Inflammatory macrophage treated with lipopolysaccharide for 1 hour (primary cell): ENCODE measurements at places on chromosomes 3 and 15.

DNA sequence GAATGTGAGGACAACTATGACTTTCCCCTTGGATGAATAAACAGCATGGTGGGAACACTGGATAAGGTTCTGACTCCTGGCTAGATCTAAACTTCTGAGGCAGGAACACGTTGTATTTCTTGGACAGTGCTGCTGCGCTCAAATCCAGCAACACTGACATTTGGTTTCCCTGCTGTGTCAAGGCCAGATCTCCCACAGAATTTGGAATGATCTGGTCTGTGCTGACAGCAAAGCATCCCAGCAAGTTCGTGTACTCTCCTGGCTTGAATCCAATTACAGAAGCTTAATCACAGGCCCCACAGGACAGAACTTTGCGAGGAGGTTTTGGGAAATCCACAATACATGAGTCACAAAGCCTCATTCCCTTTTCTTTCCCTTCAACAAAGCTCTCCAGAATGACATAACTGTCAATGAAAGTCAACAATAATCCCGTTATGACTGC lies 92.5 kb downstream of the ADAMTS9 start:
- DNase-seq: no peak

DNA sequence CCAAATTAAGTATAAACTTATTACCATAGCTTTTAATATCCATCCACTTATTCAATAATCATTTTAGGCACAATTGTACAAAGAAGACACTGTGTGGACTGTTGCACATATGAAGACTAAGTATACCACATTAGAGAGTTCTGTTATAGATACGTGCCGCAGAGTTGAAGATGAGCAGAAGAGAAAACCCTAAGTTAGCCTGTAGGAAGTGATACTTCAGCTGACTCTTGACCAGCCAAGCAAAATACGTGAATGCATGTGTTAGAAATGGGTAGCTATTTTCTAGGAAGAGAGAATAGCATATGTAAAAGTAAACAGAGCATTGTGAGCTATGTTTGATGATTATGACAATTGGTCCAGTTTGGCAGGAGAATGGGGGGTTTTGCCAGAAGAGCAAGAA lies 272.0 kb upstream of the ATP11B start:
- no peak for DNase-seq

DNA sequence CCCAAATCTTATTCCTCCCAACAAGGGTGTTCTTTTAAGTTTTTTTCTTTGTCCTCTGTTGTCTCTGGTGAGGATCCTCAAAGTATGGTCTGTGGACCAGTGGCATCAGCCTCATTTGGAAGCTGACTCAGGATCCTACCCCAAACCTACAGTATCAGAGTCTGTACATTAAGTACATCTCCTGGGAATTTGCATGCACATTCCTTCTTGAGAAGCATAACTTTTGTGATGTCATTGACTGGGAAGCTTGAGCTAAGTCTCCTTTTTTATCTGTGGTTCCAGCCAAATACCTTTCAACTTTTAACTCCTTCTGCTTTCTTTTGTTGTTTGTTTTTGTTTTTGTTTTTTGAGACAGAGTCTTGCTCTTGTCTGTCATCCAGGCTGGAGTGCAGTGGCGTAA lies 40.5 kb downstream of the ARMC8 start:
- DNase-seq: no peak

GRCh38 chr3:66392512-66392911 lies 108.3 kb downstream of the LRIG1 start:
- no peak for DNase-seq

GRCh38 chr15:61318301-61318700 lies 89.2 kb upstream of the RORA start:
- no peak for DNase-seq

DNA sequence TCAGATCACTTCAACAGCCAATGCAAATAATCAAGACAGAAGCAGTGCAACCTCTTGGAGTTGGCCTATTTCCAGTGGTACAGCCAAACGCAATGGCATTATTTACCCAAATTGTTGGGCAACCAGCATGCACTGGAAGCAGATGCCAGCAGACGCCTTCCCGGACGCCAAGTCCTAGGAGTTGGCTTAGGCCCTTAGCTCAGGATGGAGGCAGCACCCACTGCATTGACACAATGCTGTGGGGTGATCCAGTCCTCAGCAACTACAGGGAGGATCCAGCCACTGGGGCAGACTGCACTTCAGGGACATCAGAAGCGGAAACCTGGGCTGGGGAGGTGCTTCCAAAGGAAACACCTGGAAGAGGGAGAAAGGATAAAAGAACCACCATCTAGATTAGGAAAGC lies 290.4 kb downstream of the FAM43A start:
- no peak for DNase-seq

GRCh38 chr3:72176537-72177041 lies 391.6 kb upstream of the PROK2 start:
- DNase-seq: no peak

GRCh38 chr15:38010395-38010794 lies 76.0 kb downstream of the TMCO5A start:
- no peak for DNase-seq

DNA sequence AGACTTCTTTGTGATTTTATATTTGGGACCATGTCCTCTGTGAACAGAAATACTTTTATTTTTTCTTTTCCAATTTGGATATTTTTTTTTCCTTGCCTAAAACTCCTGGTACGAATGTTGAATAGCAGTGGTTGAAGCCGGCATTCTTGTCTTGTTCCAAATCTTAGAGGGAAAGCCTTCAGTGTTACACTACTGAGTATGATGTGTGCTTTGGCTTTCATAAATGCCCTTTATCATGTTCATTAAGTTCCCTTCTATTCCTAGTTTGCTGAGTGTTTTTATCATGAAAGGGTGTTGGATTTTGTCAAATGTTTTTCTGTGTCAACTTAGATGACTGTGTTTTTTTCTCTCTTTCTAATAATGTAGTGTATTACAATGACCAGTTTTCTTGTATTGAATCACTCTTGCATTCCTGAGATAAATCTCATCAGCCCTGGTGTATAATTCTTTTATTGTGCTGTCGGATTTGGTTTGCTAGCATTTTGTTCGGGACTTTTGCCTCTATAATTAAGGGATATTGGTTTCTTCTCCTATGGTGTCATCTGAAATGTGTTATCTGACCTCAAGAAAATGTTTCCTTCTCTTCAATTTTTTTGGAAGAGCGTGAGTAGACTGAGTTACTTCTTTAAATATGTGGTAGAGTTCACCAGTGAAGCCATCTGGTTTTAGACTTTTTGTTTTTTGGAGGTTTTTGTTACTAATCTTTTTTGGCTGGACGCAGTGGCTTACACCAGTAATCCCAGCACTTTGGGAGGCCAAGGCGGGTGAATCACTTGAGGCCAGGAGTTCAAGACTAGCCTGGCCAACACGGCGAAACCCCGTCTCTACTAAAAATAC lies 33.3 kb downstream of the MAP1A start:
- DNase-seq: no peak

DNA sequence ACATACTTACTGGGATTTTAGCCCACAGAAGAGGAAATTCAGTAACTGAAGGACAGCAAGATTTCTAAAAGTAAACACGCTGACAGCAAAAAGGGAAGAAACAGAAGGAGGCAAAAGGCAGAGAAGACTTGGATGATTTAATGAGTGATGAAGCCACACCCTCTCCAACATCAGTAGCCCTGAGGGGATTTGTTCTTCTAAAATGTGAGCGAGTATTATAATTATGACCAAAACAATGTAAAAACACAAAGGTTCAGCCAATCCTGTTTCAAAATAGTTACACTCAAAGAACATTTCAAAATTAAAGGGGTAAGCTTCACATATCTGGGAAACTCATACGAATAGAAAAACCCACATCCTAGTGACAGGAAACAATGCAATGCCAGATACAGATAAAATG lies 25.0 kb downstream of the MCCC1 start:
- peak; percentile 51 for DNase-seq

DNA sequence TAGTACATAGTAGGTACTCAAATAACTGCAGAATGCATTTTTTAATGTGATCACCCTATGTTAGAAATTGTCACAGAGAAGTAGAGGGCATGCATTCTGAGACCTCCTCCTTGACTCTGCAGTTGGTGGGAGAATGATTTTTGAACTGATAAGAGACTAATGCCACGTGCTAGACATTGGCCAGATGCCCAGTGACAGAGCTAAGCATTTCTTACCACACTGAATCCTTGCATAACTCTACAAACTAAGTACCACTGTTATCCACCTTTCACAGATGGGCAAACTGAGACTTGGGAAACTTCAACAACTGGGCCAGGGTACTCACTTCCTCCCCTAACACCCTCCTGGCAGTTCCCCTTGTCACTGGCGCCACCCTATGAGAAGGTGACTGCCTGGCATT lies 33.5 kb upstream of the SPATA12 start:
- DNase-seq: no peak

- no peak for DNase-seq
Observed at GRCh38 chr3:189455641-189456417, 175.4 kb upstream of the TP63 start.

DNA sequence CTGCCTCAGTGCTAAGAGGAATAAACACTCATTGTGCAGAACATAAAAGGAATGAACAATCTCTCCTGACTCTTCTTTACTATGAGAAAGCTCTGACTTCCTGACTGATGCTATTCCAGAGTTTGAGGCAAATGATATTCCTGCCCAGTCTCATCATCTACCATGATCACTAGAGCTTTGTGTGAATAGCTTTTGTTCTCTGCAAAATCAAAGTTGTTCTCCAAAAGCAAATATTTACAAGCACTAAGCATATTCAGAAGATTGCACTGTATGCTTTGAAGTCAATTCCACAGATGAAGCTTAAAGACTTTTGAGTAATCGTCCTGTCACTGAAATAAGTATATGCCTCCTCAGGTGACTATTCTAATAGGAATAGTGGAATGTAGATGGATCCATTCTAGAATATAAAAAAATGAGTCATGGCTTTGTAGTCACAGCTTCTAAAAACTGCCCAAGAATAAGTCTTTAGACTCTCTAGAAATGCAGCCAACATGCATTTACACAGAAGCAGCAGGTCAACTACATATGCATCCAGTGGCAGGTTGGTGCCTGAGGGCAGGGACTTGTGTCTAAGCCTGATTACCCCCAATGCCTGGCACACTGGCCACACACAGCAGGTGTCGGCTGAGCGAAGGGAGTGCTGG lies 34.6 kb downstream of the TNFAIP8L3 start:
- DNase-seq: no peak

- no peak for DNase-seq
Observed at GRCh38 chr3:195613468-195614069, 29.8 kb upstream of the APOD start.

- DNase-seq: no peak
Observed at GRCh38 chr3:69032142-69032541, 18.7 kb upstream of the EOGT start.

GRCh38 chr3:7585052-7585451 lies 724.1 kb downstream of the GRM7 start:
- no peak for DNase-seq

DNA sequence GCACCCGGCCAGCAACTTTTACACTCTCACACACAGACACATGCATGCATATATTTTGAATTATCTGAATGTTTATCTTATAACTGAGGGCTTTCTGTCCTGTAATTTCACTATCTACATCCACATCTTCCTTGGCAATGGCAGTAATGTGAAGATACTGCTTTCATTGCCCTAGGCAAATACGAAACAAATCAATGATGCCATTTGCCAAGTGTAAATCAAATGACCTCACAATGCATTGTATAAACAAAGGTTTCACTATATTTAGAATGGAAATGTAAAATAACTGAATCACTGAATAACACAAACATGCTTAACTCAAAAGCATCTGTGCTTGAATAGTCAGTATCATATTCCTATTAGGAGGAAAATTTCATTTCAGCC lies 455.6 kb downstream of the TBL1XR1 start:
- no peak for DNase-seq

- no peak for DNase-seq
Observed at GRCh38 chr3:10170915-10171478, 6.3 kb downstream of the IRAK2 start.
